Activated gamma-delta T cell treated with Interleukin-2 at 50 U/mL for 16 hours (primary cell): ENCODE measurements at places on chromosomes 12 and 14.

DNA sequence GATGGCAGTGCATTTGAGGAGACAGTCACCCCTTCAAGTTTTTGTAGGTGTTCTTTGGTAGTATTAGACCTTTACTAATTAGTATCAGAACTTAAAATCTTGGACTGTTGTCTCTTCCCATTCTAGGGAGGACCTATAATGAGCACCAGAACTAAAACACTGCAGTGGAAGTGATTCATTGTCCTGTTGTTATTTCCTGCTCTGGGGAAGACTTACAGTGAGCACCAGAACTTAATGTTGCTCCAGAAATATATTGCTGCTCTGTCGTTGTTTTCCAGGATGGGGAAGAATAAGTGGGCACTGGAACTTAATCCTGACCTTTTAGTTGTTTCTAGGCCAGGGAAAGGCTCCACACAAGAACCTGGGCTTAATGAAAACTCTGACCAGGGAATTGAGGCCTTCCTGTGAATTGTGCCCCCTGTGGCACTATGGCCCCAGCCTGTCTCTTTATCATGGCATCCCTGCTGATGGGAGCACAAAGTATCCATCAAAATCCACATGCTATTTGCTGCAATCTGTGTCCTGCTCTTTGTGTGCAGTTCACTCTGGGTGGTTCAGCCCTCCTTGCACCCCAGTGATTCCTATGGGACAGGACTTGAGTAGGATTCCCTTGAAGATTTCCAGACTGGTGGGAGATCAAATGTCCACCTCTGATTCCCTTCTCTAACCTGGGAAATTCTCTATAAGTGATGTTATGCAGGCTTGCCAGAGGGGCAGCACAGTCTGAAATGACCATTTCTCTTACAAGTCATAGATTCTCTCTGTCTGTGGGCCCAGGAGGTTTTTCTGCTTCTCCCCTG, 175.8 kb downstream of the PAWR start:
- DNase-seq, result no peak

DNA sequence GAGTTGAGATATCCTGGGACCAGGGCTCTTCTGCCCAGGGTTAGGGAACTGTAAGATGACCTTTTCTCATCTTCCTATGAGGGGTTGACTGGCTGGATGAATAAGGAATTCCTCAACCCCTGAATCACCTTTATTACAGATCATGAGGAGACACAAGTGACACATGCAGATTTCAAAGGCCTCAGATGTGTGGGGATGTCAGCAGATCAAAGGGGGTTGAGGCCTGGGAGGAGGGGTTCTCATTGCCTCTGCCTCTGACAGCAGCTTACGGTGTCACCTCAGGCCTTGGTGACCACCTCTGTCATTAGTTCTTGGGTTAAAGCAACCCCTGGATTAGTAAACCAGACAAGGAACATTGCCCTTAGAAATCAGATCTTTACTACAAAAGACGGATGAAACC, 2.1 kb upstream of the KRT72 start:
- peak; percentile 27 for DNase-seq

DNA sequence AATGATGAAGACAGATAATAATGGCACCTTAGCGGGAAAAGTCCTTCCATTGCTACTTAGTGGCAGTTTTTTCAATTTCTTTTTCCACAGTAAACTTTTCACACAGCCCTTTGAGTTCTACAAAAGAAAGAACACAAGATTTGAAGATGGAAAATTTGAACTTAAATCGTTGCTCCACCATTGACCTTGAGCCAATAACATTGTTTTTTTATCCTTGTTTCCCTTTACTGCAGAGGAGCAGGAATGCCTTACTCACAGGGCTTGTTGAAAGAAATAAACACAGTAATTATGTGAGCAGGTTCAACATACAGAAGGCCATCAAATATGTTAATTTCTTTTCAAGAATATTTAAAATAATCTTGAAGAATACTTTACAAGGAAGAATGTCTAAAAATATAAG, 181.5 kb upstream of the KRR1 start:
- DNase-seq, result no peak

DNA sequence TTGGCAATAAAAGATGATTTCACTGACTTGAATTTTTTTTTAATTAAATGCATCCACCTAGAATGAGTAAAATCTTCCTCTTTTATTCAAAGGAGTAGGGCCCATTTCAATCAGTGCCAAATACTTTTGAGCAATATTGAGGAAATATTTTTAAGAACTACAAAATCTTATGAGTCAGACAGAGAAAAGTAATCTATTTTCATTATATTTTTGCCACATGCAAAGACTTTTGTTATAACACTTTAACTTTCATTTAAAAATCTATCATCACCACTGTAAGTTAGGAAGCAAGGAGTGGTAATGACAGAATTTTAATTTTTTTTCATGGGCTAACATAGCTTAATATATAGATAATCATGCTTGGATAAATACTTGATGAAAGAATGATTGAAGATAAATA, 345.2 kb upstream of the KITLG start:
- no peak for DNase-seq

- no peak for DNase-seq
These were observed 270.6 kb downstream of the AEBP2 start for GRCh38 chr12:19709889-19710288.

DNA sequence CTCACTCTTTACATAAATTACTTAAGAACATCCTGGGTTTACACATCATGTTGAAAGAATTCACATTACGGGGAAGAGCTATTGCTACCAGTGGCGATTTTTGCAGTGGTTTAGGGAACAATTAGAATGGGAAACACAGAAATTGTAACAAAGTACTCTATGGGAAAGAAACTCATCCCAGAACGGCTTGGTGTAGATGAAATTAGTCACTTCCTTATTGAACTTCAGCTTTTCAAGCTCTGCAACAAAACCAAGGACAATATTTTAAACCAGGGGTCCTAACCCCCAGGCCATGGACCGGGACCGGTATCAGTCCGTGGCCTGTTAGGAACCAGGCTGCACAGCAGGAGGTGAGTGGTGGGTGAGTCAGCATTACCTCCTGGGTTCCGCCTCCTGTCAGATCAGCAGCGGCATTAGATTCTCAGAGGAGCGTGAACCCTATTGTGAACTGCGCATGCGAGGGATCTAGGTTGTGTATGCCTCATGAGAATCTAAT, 32.3 kb upstream of the FICD start:
- no peak for DNase-seq

DNA sequence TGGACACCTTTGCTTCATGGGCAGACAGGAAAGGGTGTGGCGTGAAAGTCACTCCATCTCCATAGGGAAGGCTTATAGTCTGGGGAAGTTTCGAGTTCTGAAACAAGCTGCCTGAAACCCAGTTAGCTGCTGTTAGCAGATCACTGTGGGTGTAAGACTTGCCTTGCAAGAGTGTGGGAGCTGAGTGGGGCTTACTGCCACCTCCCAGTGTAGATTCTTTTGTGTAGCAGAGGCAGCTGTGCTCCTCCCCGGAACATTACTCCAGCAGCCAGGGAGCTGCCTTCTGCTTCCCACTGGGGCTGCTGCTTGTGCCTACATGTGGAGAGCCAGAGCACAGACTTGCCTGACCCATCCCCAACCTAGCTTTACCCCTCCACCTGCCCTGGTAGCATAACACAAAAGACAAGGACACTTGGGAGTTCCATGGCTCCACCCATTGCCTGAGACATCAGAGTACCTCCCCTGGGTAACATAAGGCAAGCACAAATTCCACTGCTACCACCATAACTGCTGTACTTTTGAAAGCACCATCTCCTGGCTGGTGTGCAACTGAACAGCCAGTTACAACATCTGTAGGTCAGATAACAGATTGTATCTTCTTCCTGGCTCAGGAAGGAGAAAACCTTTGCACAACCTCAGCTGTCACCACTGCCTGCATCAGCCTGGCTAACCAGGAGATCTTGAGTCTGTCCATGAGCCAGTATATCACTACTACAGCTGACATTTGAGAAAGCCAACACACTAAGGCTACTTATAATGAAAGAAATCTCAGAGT, 69.5 kb downstream of the ADAMTS20 start:
- no peak for DNase-seq

- no peak for DNase-seq
These were observed 639.4 kb upstream of the TBX3 start for GRCh38 chr12:115323223-115323905.
